Stimulated activated CD8-positive, alpha-beta memory T cell treated with anti-CD3 and anti-CD28 coated beads, Interleukin-12 subunit alpha, Interleukin-12 subunit beta, amount 100 ng/mL, for 4 hours (primary cell): ENCODE measurements at places on chromosomes 4 and X.

DNA sequence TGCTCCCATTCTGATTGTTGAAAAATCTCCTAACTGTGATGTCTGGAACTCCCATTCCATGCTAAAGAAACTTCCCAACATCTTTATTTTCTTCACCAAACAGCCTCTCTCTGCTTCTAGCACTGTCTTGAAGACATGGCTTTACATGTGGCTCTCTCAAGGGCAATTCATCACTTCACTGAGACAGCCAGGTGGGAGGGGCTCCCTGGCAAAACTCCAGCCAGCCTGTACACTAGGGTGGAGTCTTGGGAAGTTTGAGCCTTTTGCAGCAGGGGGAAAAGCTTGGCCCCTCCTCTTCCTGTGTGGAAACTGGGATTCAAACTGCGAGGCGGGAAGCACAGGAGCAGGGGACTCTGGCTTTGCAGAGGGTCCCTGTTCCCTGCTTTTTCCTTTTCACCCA is 130.5 kb upstream of the TTC29 start:
- no peak for DNase-seq

GRCh38 chr4:145665773-145666172 is 14.2 kb upstream of the C4orf51 start:
- DNase-seq: no peak

GRCh38 chrX:136616987-136617685 is 30.8 kb upstream of the CD40LG start:
- DNase-seq: no peak

DNA sequence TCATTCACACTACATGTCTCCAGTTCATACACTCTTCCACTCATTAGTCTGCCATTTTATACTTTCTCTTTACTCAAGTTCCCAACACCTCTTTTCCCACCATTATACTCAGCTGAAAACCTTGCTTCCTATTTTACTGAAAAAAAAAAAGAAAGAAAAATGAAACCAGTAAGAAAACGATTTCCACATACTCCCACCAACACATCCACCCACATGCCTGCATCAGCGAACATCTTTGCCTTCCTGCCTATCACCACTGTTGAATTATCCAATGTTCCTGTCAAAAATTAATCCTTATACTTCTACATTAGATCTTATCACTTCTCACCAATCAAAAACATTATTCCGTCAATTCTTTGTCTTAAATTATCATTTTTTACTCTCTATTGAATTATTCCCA is 188.1 kb upstream of the FAM241A start:
- no peak for DNase-seq

GRCh38 chrX:1885116-1885515 is 270.3 kb downstream of the ASMT start:
- DNase-seq: no peak

- no peak for DNase-seq
Observed at GRCh38 chrX:139936259-139936658, 3.4 kb upstream of the ATP11C start.

- no peak for DNase-seq
Observed at GRCh38 chr4:101200561-101200960, 146.8 kb downstream of the PPP3CA start.

DNA sequence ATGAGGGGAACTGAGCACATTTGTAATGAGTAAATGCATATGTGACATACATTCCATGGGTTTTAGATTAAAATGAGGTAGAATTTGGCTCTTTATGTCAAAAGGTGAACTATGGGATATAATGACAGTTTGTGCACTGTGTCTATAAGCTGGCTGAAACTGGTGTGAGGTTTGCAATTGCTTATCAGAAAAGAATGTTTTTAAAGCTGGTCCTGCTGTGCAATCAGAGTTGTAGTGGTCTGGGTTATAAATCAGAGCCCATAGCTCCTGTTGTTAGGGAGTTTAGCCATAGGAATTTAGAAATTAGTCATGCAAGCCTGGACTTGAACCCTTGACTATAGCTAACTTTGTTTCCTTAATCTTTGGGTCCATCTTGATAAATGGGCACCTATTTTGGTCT is 23.1 kb upstream of the GATB start:
- no peak for DNase-seq

GRCh38 chr4:47899639-47900038 is 14.7 kb downstream of the NFXL1 start:
- no peak for DNase-seq

- DNase-seq: no peak
Observed at GRCh38 chrX:108167211-108167872, 75.8 kb downstream of the ATG4A start.

GRCh38 chrX:110407910-110408545 is 49.4 kb downstream of the RTL9 start:
- DNase-seq: no peak

DNA sequence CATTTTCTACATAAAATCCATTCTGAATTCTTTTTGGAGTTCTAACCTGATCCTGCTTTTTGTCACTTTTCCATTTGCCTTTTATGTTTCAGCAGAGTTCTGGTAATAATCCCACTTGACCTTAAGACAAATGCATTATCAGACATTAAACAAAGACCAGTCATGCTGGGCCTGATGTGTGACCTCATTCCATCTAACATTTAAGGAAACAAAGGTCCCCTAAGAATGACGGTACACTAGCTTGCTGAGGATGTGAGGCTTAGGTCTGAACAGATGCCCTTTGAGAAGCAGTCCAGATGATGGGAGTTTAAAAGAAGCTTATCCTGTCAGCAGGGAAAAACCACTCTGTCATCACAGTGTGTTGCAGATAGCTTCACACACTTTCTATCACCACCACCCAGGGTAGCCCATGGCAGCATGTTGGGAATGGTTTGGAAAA is 38.1 kb upstream of the PDE5A start:
- DNase-seq: no peak
